ENCODE measurements at places on chromosomes 2 and 18.

- DNase-seq = no peak
Observed at GRCh38 chr2:142629193-142629592, 248.3 kb upstream of the KYNU start.

DNA sequence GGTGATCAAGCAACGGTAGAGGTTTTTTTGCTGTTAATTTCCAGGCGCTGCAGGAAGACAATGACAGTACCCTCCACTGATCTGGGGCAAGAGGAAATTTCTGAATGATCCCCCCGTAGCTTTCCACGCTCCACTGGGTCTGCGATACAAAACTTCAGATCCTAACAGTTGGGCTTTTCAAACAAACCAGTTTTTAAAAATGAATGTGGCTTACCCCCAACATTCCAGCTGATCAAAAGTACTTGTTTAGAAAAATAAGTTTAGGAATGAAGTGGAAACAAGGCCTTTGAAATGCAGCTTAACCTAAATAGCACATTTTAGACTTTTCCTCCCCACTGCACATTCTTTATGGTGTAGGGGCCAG, 5.7 kb downstream of the ZFP36L2 start:
- no peak for DNase-seq

GRCh38 chr2:134269230-134269629, 15.4 kb downstream of the MGAT5 start:
- DNase-seq = no peak

- no peak for DNase-seq
Observed at GRCh38 chr2:215635071-215635787, 199.4 kb upstream of the FN1 start.

DNA sequence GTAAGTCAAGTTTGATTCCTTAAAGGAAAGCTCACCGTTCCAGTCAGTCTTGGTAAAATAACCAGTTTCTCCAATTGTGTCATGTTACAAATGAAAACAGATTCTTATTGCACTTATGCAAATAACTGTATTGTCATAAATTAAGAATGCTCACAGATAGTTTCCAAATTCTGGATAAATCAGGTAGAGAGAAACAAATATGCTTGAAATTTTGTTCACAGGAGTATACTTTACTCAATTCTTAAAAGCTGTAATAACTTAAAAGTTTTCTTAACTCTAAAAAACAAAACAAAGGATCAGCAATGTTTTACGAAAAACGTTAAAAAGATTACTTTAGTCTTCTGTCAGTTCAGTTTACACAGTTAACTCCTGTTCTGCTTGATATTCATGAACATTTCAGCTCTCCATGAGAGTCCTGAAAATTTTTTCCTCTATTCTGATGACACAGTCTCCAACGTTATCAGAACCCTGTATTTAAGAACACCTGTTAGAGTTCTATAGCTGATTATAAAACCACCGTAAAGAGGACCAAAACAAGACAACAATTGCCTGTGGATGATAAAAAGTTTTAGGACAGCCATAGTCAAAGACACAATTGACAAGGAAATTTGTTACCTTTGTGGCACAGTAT, 4.4 kb downstream of the GAL3ST2 start:
- no peak for DNase-seq

GRCh38 chr2:163612332-163612731, 123.5 kb downstream of the FIGN start:
- DNase-seq = no peak

DNA sequence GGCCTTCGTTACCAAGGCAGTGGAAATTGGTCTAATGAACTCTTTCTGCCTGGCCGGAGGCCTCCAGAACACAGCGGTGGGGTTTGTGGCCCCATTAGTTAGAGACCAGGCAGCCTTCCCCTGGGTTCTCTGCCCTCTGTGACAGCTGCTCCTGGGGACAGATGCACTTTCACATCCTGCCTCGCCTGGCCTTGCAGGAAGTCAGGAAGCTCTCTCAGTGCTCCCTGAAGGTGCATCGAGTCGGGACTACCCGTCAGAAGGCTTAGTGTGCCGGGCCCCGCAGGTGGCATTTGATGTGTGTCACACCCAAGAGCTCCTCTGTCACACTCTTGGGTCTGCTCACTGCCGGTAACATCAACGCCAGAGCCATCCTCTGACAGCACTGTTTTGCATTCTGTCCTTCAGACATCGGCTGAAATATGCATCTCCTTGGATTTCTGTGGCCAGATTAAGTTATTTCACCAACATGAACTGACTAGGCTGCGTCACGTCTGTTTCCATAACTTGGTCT, 158.3 kb downstream of the LDLRAD4 start:
- no peak for DNase-seq

DNA sequence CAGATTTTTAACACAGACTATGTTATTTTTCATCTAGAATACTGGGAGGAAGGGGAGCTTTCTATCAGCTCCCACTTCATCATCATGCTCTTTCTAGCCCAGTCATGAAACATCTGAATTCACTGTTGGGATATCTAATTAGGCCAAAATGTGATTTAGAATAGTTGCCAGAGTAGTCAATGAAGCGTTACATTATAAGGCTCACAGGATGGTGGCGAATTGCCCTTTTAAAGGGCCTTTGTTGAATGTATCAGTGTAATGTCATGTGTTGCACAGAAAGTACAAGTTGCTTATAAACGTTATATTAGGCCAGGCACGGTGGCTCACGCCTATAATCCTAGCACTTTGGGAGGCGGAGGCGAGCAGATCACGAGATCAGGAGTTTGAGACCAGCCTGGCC, 45.6 kb downstream of the PDE1A start:
- DNase-seq = no peak

- DNase-seq = no peak
Observed at GRCh38 chr2:39720970-39721369, 55.3 kb downstream of the TMEM178A start.

DNA sequence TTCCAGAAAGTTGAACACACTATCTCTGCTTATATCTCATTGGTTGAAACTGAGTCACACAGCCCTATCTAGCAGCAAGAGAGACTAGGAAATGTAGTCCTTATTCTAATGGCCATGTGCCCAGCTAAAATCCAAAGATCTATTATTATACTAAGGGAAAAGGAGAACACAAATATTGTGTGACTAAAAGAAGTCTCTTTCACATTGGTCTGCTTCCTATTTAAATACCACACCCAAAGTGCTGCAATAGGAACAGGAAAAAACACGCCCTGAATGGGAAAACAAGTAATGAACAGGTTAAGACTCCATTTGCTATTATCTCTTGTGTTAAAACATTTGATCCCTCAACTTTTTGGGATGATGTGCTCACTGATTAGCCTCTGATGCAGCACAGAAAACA, 86.8 kb upstream of the BARD1 start:
- no peak for DNase-seq

DNA sequence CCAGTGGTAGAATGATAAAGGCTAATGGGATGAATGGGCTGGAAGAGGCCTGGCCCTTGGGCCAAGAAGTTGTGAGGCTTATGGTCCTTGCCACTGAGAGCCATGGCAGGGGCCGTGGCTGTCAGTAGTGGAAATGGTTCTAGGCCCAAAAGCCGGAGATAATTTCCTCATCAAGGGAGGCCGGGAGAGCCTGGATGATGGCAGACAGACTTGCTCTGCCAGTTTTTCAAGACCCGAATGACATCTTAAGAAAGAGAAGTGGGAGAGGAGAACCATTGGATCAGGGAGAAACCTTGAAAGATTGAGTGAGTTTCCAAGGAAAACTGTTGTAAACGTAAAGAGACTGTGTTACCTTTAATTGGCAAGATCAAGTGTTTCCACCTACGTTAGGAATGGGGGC, 46.3 kb upstream of the VPS54 start:
- no peak for DNase-seq

GRCh38 chr2:101809698-101810097, 112.2 kb downstream of the MAP4K4 start:
- no peak for DNase-seq

DNA sequence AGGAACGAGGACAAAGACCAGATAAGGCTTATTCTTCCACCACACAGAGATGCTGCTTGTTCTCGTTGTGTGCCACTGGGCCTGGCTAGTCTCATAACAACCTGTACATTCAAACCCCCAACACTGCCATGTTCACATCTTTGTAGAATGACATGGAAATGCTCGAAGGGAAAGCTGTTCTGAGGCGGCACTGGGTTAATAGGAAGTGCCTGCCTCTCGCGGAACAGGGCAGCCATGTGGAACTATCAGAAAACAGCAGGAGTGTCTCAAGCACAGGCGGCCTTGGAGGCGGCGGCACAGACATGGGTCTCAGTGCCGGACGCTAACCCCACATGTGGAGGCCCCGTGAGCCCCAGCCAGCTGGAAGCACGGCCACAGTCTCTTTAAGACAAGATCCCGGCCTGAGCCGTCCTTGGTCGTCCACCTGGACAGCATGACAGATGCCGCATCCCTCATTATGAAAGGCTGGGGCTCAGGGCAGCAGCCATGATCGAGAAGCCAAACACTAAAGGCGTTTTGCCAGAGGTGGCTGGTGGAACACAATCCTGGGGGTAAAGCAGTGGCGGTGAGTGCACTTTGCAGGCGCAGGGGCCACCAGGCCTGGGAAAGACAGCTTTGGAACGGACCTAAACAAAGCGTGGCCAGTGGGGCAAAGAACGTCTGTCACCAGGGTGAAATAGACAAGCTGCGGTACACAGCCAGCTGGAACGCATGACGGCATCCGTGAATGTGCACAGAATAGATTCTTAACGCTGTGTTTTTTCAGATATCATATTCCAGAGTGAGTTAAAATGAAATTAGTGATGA, 161.0 kb downstream of the HDAC4 start:
- DNase-seq = no peak
